Breast epithelium (tissue), 4 donors: ENCODE measurements at places on chromosomes 16 and 17.

- peak; percentile 65 for DNase-seq
Measured at GRCh38 chr17:50468304-50469207, at the start of gene CHAD. Gene CHAD, minus strand, starts transcription at chr17:50468880. Its CDS starts 67 bp downstream, at chr17:50468813.

DNA sequence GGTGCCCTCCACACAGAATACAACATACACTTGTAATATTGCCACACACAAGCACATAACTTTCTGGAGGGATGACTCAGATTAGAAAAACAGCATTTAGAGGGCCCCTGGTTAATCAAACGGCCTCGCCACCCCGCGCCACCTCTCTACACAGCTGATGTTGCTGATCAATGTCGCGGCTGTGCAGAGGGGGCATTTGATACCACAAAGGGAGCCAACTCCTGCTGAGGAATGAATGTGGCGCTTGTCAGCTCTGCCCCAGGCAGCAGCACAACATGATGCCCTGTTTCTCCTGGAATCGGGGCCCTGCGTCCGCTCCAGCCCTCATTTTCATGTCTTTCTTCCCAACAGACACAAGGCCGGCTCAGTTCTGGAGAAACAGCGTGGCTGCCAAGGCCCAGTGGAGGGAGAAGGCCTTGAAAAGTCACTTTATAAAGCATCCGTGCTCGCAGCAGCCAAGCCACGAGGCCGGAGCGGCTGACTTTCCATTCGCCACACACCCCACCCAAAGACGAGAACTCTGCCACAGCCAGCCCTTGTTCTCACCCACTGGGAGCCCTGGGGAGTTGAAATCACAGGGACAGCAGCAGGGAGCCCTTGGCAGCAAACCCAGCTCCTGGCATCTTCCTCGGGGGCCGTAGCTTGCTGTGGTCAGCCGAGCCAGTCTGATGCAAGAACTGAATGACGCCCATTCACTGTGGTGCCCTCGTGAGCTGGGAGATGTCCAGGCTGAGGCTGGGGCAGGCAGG, 65.6 kb downstream of the XYLT1 start:
- no peak for DNase-seq

- DNase-seq = no peak
Measured at GRCh38 chr17:28173801-28174200, 131.3 kb downstream of the NLK start.

GRCh38 chr16:52471650-52472370, 75.1 kb downstream of the TOX3 start:
- DNase-seq = no peak

DNA sequence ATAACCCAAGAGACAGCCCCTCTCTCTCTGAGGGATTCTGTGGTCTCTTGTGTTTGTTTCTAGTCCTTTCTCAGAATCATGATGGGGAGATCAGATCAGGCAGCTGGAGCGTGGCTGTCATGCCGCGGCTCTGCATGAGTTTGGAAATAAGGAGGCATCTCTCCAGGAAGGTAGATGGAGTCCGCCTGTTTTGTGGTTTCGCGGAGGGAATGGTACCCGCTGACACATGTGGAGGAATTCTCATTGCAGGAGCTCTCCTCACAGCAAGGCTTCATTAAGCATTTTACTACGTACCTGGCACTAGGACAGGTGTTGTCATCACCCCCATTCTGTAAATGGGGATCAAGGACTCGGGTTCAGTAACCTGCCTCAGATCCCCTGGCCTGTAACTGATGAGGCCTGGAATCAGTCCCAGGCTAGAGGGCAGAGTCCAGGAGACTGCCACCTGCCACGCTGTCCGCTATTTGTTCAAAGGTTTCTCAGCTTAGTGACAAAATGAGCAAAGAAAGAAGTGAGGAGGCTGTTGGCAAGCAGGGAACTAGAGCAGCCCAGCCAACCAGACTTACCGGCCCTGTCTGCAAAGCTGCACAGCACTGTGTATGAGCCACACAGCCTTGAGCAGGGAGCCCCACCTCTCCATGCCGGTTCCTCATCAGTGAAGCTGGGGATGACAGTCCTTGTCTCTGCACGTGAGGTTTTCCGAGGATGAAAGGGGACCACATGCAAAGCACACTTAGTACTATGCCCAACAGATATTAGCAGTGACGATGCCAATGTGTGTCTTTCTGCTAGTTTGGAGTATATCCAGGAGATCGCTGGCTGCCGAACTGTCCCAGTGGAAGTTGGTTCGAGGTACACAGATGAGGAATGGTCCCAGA, 11.0 kb downstream of the KDM8 start:
- no peak for DNase-seq

- no peak for DNase-seq
Measured at GRCh38 chr16:71626858-71627213, 852 bp downstream of the MARVELD3 start.

DNA sequence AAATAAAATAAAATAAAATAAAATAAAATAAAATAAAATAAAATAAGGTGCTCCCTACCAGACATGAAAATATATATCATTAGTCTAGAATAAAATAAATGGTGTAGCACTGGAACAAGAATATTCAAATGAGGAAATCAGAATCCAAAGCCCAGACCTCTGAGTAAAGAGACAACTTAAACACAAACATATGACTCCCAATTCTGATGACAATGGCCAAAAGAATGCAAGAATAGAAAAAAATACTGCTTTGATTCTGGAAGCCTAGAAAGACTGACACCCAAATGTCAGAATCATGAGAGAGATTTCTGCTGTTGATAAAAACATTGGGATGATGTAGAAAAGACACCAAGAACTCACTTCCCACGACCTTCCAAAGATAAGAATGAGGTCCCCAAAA, 27.9 kb downstream of the MYOCD start:
- DNase-seq = no peak

DNA sequence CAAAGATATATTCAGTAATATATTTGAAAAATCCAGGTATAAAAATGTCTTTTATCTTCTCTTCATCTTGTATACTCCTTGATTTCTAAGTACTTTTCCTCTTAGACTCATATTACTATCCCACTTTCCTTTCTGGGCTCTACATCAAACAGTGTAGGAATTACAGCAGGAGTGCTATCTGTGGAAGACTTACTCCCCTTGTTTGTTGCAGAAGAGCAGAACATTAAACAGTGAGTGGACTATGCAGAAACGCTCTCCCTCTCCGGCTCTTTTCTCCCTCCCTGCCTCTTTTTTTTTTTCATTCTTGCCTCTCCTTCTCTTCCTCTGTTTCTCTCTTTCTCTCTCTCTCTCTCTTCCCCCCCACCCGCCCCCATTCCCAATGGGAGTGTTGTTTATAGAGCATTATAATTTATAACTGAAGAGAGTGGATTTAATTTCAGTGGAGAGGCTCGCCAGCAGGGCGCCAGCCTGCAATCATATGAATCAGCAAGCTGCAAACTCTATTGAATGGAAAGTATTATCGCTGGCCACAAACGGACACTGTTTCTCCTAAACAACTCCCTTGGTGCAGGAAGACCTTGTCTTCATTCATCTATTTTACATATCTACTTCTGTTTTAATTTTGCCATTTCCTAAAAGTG, 242.3 kb upstream of the TBX2 start:
- DNase-seq = no peak

DNA sequence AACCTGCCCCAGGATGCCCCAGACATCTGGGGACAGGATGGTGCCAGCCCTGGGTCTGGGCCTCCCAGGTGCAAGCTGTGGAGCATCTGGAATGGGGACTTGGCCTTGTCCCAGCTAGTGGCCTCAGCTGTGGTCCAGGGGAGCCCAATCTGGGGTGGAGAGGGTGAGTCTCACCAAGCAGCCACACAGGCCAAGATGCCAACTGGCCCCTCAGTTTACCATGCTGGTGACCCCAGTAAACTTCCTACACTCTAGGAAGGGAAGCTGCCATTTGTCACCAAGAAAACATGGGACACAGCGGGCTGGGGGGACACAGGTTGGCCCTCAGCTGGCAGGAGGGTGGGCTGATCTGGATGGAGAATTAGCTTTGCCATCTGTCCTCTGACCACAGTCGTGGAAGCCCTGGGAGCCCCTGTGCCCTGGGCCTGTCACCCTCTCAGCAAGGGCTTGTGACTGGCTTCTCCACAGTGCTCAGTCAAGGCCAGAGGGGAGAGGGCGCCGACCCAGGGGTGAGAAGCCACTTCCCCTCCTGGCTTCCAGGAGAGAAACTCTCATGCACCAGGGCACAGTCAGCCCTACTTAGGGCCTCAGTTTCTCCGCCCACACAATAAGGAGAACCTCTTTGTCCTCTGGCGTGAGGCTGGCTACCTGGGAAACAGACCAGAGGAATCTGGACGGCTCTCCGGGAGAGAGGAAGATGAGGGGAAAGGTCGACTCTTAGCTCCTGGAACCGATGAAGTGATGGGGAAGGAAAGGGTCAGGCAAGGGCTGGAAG, 126.4 kb upstream of the SMURF2 start:
- peak; percentile 36 for DNase-seq
